Brain (organoid and tissue), 16 donors: ENCODE measurements at places on chromosomes 12 and 14. TPM values are rescaled to one million over a fixed set of nuclear protein-coding genes. Genes with fewer than 3 reads are reported as not detected.

Gene ZFHX2
- 6.5 TPM for polyA plus RNA-seq

Gene RNF212B
- not detected for polyA plus RNA-seq

Gene DUSP16
- polyA plus RNA-seq, result 33.7 TPM

Gene KRT6C
- polyA plus RNA-seq, result not detected

Gene PPP4R4
- polyA plus RNA-seq, result 1.2 TPM

Gene TSHR
- polyA plus RNA-seq, result 0.31 TPM

Gene RND1
- polyA plus RNA-seq, result 11.6 TPM

Gene OTX2
- not detected for polyA plus RNA-seq

Gene RPL36AL
- polyA plus RNA-seq, result 316 TPM

Gene CACNA1C
- 1.6 TPM for polyA plus RNA-seq

Gene DAO
- 0.78 TPM for polyA plus RNA-seq

Gene CCDC60
- not detected for polyA plus RNA-seq

Gene GNG2
- 80.8 TPM for polyA plus RNA-seq

Gene ESPL1
- 11.8 TPM for polyA plus RNA-seq

Gene PROX2
- not detected for polyA plus RNA-seq

Gene RPL10L
- not detected for polyA plus RNA-seq

Gene CPM
- 8.4 TPM for polyA plus RNA-seq

Gene ZCRB1
- 65.3 TPM for polyA plus RNA-seq

Gene WNT1
- polyA plus RNA-seq, result not detected

Gene SERPINA12
- polyA plus RNA-seq, result not detected

Gene TAS2R43
- polyA plus RNA-seq, result not detected

Gene CMKLR1
- polyA plus RNA-seq, result 1.6 TPM

Gene KRT75
- 0.14 TPM for polyA plus RNA-seq

Gene COA8
- polyA plus RNA-seq, result 83.6 TPM

Gene CATSPERB
- not detected for polyA plus RNA-seq

Gene CALCOCO1
- 122 TPM for polyA plus RNA-seq

Gene IRAK3
- 0.39 TPM for polyA plus RNA-seq

Gene DLGAP5
- polyA plus RNA-seq, result 19.4 TPM

Gene NEDD1
- polyA plus RNA-seq, result 6.6 TPM
